Stimulated activated naive CD8-positive, alpha-beta T cell treated with anti-CD3 and anti-CD28 coated beads, Interleukin-15, amount 100 ng/mL, for 72 hours (primary cell): ENCODE measurements at places on chromosomes 3 and 15.
A peak's percentile ranks its signal among the peaks of the same experiment; 100 is the strongest.

- DNase-seq, result no peak
Measured at GRCh38 chr3:127788451-127788909, 33.8 kb downstream of the MGLL start.

DNA sequence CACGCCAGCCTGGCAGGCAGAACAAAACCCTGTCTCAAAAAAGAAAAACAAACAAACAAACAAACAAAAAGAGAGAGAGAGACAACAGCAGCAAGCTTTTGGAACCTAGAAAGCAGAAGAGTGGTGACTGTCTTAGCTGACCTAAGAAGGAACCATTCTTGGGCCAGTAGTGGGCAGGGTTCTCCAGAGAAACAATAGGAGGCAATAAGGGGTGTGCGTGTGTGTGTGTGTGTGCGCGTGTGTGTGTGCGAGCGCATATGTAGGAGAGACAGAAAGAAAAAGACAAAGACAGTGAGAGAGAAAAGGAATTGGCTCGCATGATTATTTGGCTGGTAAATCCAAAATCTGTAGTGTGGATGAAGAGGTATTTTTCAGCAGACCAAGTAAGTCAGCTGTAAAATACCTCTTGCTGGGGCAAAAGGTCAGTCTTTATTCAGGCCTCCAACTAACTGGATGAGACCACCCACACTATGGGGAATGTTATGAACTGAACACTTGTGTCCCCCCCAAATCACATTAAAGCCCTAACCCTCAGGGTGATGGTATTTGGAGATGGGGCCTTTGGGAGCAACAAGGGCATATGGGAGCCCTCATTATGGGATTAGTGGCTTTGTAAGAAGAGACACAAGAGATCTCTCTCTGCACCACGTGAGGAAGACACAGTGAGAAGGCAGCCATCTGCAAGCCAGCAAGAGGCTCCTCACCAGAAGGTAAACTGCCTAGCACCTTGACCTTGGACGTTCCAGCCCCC is 15.1 kb upstream of the BLM start:
- DNase-seq, result no peak

DNA sequence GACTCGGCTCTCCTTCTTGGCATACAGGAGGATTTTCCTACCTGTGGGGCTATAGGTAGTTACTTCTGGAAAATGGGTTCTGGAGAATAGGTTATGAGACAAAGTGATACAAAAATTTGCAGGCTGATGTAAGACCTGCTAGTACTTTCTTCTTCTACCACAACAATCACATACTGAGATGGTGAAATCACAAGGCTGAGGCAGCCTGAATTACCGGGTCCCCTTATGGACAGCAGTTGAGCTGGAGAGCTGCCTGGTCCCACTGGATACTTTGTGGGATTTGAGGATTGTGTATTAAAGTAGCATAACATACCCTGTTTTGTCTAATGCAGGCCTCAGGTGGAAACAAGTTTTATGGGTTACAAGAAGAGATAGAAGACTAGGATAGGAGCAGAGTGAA is 86.5 kb upstream of the FAM98B start:
- DNase-seq, result no peak

GRCh38 chr15:52546031-52546751 is 17.5 kb upstream of the MYO5A start:
- no peak for DNase-seq

- DNase-seq, result no peak
Measured at GRCh38 chr3:100261485-100261903, 702 bp downstream of the TBC1D23 start.

DNA sequence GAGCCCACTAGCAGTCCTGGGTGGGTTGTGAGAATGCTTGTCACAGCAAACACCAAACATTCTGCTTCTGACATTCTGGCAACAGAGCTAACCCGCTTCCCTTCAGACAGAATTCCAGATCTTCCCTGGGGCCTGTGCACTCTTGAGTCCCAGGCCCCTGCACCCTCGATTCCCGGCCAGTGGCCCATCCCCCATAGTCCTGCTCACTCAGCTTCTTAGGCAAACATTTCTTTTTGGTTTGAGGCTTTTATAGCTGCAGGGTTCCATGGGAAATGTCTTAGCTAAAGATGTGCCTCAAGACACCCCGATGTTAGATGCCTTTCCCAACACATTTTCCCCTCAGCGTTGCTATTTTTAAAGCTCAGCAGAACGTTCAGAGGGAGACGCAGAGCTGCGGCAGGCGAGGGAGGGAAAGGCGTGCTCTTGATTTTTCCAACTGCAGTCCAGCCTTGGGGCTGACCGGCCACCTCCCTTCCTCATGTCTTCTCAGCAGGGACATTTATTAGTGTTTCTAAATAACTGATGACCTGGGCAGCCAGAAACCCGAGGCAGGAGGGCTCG is 35.2 kb downstream of the ABTB1 start:
- DNase-seq, result no peak

GRCh38 chr15:59960318-59960717 is 43.8 kb upstream of the FOXB1 start:
- no peak for DNase-seq

DNA sequence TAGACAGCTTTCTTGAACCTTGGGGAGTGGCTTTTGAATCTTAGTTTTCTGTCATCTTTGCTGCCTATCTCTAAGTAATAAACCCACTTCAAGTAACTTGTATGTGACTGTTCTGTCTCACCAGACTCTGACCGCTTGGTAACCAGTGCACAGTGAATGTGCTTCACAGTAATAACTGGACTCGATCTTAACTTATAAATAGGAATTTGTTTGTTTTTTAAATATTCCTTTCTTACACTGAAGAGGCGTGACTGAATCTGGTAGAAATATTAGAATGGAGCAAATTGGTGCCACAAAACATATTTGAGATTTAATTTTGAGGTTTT is 318.0 kb downstream of the GBE1 start:
- no peak for DNase-seq

DNA sequence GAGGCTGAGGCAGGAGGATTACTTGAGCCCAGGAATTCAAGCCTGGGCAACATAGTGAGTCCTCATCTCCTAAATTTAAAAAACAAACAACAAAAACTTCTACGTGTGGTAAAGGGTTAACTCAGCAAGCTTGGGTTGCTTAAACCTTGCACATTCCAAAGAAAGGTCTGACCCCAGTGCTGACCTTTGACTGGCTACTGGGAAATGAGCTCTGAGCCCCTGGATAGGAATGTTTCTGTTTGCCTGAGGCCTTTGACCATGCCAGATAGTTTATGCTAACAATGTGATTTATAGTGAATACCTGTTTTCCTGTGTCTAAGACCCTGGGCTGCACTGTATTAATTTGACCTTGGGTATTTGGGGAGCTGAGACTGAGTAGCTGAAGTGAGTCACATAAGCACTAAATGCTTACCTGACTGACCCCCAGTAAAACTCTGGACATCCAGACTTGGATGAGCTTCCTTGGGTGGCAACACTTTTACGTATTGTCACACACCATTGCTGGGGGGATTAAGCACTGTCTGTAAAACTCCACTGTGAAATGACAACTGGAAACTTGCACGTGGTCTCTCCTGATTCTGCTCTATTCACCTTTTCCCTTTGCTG is 20.7 kb downstream of the TCAIM start:
- DNase-seq, result no peak

- no peak for DNase-seq
Measured at GRCh38 chr15:25900901-25901300, 37.8 kb upstream of the ATP10A start.

GRCh38 chr3:72299321-72299802 is 514.4 kb upstream of the PROK2 start:
- no peak for DNase-seq

DNA sequence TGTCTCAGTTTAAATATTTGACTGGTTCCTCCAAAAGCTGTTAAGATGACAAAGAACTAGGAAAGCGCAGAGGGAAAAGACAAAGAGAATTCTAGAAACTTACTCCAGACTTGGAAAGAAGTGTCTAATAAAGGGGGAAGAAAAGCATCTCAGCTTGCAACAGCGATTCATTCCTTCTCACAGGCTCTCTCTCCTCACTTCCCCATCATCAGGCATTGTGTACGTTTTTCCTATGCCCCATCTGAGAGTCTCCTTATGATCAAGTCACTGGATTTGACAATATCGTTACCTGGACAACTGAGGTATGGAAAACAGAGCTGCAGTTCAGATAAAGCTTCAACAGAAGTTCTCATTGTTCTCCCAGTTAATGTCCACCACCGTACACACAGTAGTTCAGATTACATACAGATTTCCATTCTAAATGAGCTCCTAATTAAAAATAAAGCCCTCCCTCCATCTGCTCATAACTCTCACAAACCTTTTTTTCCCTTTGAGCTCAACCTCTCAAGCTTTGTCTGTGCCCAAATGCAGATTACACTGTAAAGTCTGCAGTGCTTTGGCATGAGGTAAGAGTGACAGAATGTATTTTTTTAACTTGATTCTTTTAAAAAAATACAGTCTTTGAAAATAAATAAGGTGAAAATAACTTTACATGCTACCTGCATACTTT is 254.4 kb upstream of the THBS1 start:
- no peak for DNase-seq

GRCh38 chr15:77504306-77504705 is 83.6 kb downstream of the HMG20A start:
- no peak for DNase-seq

DNA sequence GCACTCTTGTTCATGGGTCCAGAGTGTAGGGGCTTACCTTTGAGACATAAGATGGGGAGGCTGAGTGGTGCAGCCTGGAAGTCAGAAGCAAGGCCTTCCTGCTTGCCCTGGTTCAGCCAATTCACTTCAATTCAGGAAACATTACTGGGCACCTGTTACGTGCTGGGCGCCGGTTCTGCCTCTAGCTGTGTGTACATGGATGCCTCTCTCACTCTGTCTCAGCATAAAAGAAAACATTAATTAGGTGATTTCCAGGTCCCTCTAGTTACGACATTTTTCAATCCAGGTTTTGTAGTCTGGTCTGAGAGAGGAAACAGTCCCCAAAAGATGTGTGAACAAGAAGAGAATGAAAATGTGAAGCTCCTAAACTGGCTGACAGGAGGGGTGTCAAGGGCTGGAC is 1.2 kb downstream of the RTP1 start:
- DNase-seq, result no peak

GRCh38 chr3:114595522-114596028 is 301.7 kb downstream of the TIGIT start:
- no peak for DNase-seq

GRCh38 chr15:72237029-72237852 is 6.3 kb upstream of the PKM start:
- DNase-seq, result peak; percentile 83

DNA sequence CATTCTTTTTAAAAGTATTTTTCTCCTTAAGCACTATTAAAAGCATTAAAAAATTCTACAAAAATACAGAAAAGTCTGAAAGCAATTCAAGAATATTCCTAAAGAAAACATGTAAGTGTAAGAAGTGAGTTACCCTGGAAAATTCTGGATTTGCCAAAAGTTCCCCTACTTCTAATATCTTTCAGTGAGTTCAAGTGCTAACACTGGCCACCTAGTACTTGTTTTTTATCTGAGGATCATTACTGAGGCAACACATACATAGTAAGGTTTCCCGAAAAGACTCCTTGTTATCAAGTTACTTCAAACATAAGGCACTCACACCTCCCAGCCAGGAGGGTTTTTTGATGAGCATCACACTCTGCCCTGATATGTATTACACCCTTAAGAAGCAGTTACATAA is 158.4 kb downstream of the TIGIT start:
- DNase-seq, result no peak

- DNase-seq, result no peak
Measured at GRCh38 chr3:115494826-115495225, 128.5 kb upstream of the GAP43 start.
